ENCODE measurements at places on chromosomes 1 and 21.

GRCh38 chr1:100565937-100566699 lies 28.2 kb downstream of the GPR88 start:
- no peak for DNase-seq

DNA sequence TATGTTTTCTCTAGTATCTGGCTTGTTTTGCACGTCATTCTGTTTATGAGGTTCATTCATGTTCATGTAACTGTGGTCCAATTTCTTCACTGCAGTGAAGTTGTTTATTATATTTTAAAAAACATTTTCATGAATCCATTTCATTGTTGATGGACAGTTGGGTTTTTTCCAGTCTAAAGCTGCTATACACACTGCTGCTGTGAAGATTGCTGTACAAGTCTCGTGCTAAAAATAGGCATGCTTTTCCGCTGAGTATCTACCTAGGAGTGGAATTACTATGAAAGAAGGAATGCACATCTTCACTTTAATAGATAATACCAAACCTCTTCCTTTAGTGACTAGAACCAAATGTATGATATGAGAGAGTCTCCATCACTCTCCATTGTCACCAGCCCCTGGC lies 49.0 kb upstream of the ETS2 start:
- DNase-seq = no peak

DNA sequence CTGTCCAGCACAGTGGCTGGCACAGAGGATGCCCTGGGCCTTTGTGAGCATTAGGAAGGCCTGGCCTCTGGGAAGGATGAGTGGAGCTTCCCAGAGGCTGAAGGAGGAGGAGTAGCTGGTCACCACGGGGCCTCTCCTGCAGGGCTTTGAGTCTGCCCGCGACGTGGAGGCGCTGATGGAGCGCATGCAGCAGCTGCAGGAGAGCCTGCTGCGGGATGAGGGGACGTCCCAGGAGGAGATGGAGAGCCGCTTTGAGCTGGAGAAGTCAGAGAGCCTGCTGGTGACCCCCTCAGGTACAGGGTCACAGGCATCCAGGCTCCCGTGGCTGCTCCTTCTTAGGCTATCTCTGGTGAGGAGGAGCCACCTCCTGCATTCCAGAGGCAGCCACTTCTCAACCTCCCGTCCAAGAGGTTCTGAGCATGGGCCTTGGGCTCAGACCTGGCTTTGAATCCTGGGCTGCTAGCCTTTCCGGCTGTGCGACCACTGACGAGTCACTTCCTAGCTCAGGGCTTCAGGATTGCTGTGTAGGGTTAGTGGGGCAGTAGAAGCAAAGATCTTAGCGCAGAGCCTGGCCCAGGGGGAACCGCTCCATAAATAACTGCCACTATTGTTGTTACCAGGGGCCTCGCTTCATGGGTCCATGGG lies 14.0 kb downstream of the SESN2 start:
- no peak for DNase-seq

GRCh38 chr1:172545396-172546004 lies 12.6 kb downstream of the SUCO start:
- DNase-seq = no peak

GRCh38 chr21:32021319-32021994 lies 148.6 kb downstream of the HUNK start:
- DNase-seq = peak; percentile 72

DNA sequence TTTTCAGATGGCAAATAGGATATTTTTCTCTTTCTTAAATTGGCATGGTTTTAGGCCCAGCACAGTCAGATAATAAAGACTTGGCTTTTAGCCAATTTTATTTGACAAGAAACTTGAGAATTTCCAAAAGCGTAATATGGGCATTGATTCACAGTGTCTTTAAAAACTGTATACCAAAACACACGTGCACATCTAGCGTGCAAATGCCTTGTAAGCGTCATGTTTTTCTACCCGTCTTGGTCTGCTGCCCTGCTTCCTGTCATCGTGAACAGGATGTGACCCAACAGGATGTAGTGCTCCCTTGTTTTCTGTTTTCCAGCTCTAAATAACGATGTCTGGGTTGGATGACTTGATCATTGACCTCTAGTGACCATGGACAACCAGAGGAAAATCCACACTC lies 24.7 kb upstream of the SLC44A3 start:
- peak; percentile 17 for DNase-seq

- no peak for DNase-seq
Measured at GRCh38 chr1:113874012-113874879, 2.7 kb upstream of the PTPN22 start.

- no peak for DNase-seq
Measured at GRCh38 chr1:32399843-32400242, 5.6 kb upstream of the BSDC1 start.

- DNase-seq = no peak
Measured at GRCh38 chr1:41652384-41653265, 168.1 kb upstream of the EDN2 start.
